ENCODE measurements at places on chromosomes 11 and 22. TPM values are rescaled to one million over a fixed set of nuclear protein-coding genes. Genes with fewer than 3 reads are reported as not detected.

PGA5 gene
- total RNA-seq, result 8.9 TPM

GGT1 gene
- total RNA-seq, result 4.8 TPM

OR8B3 gene
- not detected for total RNA-seq

RAG2 gene
- total RNA-seq, result 0.72 TPM

FAM180B gene
- not detected for total RNA-seq

DGCR8 gene
- 16.4 TPM for total RNA-seq

DNA sequence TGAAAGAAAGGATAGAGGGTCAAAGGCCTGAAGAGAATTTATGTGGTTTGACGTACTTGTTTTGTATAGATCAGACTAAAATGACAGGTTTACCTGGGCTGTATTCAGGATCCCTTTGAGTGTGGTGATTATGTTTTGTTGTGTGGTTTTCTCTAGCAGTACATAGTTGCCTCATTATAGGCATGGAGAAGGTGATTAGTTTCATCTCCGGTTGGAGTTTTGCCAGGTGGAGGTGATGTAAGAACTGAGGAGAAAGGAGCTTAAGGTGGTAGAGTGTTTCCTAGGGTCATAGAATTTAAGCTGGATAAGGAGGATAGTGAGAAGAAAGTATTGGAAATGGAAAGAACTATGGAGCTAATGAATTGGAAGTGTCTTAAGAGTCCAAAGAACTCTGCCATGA lies 229.0 kb downstream of the TMEM135 start:
- no peak for DNase-seq

DNA sequence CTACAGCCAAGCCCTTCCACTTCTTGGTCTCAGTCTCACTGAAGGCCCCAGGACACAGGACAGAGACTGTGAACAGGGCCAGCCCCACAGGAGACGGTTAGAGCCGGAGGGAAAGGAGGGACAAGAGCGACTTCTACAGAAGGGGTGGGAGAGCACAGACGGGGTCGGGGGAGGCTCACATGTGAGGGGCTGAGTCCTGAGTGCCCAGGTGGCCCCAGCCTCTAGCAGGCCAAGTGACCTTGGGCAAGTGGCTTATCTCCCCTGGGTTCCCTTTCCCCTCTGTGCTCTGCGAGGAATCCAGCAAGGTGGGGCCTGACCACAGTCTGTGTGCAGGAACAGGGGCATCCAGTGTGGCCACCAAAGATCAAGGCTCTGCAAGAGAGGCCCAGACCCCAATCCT lies 102.6 kb upstream of the LMO1 start:
- DNase-seq, result no peak

DNA sequence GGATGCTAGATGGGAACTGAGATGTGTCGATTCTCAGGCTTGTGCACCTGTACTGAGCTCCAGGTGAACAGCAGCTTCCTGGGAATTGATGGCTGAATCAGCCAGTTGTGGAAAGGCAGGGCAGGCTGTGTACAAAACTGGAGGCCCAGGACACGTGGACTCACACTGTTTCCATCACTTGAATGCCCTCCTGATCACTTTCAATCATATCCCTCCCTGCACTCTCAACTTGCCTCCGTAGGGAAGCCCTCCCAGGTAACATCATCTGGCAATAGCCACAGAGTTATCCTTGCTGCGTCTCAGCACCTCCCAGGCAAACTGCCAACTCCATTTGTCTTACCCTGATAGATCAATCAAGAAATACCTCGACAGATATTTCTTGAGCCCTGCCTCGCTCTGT lies 10.1 kb downstream of the FAM83F start:
- no peak for DNase-seq

DNA sequence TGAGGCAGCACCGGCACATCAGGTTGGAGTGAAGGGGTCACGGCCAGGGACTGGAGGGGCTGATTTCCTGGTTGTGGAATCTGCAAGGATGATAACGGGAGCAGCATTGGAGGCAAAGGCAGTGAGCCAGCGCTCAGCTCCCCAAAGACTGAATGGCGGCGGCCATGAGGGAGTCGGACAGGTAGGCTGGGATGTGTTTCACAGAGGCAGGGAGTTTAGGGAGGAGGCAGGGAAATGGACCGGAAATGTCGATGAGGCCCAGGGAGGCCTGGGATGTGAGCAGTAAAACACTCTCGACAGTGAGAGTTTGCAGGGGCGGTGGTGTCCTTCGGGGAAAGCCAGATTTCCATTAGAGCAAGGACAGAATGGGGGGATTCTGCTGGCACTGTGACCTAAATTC lies 64.2 kb upstream of the EIF3D start:
- no peak for DNase-seq

GRCh38 chr11:84549217-84549616 lies 1077.9 kb downstream of the DLG2 start:
- DNase-seq, result no peak

DNA sequence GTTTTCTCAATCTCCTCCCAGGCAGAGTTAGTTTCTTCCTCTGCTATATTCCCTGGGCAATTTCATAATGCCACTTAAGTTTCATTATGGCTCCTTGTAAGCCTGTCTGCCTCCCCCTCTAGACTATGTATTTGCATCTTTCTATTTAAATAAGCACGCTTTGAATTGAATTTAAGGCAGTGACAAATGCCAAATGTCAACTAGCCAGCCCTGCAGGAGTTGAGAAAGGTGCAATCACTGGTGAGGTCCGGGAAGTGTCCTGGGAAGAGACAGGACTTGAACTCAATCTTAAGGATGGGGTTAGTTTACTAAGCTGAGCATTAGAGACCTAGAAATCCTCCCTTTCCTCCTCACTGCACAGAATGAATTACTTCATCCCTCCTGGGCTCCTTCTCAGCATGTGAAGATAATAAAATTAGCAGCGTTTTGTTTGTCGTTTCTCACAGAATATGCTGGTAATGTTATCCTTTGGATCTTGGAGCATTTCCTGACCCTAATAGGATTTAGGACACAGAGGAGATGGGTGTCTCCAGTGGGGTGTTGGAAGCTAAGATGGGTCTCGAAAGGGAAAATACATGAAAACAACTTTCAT lies 1.6 kb downstream of the TCP11L1 start:
- DNase-seq, result no peak

DNA sequence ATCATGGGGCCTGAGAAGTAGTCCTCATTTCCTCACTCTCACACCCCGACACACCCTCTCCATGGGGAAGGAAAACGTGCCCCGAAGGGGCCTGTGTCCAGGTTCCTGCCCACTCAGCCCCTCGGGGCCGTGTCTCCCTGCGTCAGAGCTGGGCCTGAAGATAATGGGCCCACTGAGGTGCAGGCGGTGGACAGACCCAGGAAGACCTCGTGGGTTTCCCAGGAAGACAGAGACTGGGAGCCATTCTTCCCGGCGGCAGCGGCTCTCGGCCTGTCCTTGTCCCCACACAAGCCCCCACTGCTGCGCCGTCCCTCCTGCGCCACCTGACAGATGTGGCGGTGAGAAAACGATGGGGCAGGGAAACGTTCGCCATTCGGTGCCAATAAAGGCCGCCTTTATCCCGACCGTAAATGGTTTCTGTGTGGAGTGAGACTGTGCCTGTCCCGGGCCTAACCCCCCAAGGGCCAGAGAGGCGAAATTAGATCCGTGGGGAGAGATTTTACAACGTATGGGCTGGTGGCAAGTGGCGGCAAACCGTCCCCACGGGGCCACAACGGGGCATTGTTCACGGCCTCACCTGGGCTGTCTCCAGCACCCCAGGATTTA lies 89.0 kb downstream of the CDKN1C start:
- no peak for DNase-seq

DNA sequence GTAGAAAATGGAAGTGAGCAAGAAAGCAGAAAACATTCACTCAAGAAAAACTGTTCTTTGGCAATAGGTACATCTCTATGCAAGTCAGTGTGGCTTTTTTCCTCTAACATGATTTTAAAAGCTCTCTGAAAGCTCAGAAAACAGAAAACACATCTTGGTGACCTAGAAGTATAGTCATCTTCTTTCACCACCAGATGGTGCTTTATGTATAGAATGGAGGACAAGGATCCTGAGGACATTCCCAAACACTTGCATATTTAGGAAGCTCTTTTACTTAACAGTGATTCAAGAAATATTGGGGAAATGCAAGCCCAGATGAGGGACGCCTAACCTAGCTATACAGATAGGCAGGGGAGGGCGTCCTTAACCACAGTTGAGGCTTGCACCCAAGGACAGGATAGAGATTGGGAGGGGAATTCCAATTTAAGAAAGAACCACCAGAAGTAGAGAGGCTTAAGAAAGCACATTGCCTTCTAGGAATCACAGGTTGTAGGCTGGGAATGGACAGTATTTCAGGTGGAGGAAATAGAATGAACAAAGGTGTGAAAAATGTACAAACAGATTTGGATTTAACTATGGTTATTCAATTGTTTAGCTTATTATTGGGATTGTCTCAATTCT lies 13.8 kb upstream of the CCDC81 start:
- DNase-seq, result peak; percentile 32

- no peak for DNase-seq
Measured at GRCh38 chr11:65418431-65418680, 4.2 kb upstream of the NEAT1 start.

GRCh38 chr11:106467501-106467900 lies 390.0 kb downstream of the AASDHPPT start:
- no peak for DNase-seq
